ENCODE measurements at places on chromosomes 7 and 10. TPM values are rescaled to one million over a fixed set of nuclear protein-coding genes. Genes with fewer than 3 reads are reported as not detected.

- DNase-seq = no peak
Measured at GRCh38 chr10:97874332-97874731, 24.7 kb downstream of the GOLGA7B start.

- no peak for DNase-seq
Measured at GRCh38 chr7:111780527-111780926, 218.2 kb upstream of the IMMP2L start.

The NODAL gene
- total RNA-seq = not detected

The SVIL gene
- total RNA-seq = 12.3 TPM

- DNase-seq = peak; percentile 25
Measured at GRCh38 chr7:8260871-8261694, 884 bp downstream of the ICA1 start.

The BICC1 gene
- total RNA-seq = 0.20 TPM

GRCh38 chr7:36535866-36536664 is 146.4 kb downstream of the ANLN start:
- no peak for DNase-seq

The ADCYAP1R1 gene
- total RNA-seq = not detected

- DNase-seq = no peak
Measured at GRCh38 chr10:24438800-24439199, 229.9 kb downstream of the KIAA1217 start.

The TDRD1 gene
- total RNA-seq = not detected

The CNTNAP2 gene
- total RNA-seq = not detected

The PPP1R17 gene
- total RNA-seq = not detected

DNA sequence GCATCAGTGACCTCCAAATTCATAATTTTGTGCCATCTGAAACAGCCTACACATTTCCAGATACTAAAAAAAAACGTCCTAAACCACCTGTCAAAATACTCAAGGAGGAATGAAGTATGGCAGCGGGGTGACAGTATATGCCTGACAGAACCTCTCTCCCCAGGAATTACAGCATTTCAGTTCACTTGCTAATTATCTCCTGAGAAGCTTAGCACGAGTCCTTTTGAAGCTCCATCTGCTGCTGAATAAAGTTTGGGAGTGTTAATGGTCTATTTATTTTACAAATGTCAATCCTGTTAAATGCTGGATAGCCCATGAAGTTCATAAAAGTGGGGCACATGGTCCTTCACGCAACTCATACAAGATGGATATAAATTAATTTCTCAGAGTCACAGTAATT is 29.4 kb upstream of the ANLN start:
- no peak for DNase-seq

All from CD4-positive, CD25-positive, alpha-beta regulatory T cell (primary cell).